ENCODE measurements at places on chromosomes 5 and 9.

GRCh38 chr5:3237276-3237868 is 358.3 kb upstream of the IRX1 start:
- DNase-seq, result no peak

DNA sequence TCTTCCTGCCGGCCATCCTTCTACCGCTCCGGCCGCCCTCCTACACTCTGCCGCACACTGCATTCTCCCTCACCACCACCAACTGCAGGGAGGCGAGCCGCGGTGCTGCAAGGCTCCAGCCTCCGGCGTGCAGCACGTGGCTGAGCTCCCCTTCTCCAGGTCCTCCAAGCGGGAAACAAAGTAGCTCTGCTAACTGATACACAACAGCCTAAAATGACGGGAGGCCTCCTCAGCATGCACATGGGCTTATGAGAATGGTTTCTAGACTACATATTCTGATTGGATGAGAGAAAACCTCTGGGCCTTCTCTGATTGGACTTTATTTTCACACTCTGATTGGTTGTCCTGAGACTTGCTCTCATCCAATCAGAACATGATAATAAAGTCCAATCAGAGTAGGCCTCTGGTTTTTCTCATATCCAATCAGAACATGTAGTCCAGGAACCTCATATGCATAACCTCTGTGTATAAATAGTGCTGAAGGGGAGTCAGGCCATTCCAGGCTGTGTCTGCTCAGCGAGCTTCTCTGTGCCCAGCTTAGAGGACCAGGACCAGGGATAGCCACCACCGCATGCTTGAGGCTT is 27.0 kb upstream of the ZNF354B start:
- no peak for DNase-seq

- DNase-seq, result no peak
Measured at GRCh38 chr5:158599157-158599556, 500.6 kb downstream of the EBF1 start.

DNA sequence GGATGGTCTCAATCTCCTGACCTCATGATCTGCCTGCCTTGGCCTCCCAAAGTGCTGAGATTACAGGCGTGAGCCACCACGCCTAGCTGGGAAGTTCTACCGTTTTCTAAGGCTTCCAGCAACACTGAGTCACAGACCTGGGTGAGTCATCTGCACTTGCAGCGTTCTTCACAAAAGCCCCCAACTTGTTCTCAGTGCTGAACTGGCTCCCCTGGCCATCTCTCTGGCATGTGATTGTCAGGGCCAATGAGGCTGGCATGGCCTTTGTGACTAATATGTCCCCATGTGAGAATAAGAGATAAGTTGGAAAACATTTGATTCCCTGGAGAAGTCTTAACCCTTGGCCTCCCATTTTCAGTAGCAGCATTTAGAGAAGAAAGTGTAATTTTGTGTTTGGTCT is 124.4 kb downstream of the WDR41 start:
- DNase-seq, result no peak

DNA sequence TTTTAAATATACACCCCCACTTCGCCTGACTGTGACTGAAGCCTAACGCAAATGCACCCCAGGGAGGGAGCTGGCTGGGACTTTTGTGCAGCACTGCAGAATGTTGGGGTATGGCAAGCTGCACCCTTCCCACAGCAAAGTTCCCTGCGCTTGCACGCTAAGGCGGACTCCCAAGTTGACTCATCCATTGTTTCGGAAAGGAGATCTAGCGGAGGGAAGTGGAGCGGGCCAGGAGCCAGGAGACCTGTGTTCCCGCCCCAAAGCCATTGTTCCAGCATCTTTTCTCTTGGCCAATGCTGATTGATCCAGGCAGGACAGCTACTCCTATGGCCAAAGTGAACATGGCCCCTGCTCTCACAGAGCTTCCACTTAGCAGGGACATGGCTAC is 202.9 kb downstream of the AOPEP start:
- DNase-seq, result no peak

DNA sequence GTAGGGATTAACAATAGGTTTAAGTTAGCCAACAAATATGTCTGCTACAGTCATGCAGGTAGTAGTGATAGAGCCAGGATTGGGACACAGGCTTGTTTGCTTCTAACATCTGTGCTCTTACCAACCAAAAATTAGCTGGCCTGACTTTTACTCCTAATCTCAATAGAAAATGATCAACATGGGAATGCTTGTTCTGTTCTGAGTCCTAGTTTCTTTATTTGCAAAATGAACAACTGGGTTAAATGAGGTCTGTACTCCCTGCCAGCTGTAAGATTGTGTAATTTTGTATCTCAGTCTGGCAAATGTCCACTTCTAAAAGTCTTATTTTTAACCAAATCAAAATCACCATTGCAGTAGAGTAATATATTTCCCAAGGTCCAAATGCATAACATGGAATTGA is 216.8 kb downstream of the NMUR2 start:
- no peak for DNase-seq

DNA sequence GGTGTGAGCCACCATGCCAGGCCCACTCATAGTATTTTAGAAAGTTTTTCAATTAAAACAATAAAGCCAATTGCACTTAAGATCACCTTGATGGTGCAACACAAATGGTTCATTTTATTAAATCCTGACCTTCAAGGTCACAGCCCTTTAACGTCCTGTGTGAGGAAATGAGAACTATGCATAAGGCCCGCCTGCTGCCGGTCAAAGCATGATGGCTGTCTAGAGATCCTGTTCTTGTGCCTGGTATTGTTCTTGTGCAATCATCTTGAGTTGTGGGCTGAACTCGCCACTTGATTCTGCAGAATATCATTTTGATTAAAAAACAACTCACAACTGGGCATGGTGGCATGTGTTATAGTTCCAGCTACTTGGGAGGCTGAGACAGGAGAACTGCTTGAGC is 43.6 kb upstream of the FBXW11 start:
- DNase-seq, result no peak

DNA sequence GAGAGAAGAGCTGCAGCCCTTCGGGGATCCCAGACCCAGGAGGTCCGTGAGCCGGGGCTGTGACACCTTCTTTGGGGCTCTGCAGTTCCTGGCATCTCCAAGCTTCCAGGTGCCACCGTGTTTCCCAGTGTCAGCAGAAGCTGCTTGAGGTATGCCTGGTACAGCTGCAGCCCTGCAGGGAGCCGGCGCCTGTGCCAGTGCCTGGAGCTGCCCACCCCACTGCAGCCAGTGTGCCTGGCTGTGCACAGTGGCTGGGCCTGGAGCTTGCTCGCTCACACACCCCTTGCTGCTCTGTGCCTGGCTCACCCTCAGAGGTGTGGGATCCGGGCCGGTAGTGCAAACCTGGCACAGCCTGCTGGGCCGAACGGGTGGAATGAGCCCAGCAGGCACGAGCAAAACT is 65.5 kb downstream of the NACC2 start:
- DNase-seq, result no peak

GRCh38 chr5:13816126-13816525 is 128.4 kb downstream of the DNAH5 start:
- DNase-seq, result no peak

DNA sequence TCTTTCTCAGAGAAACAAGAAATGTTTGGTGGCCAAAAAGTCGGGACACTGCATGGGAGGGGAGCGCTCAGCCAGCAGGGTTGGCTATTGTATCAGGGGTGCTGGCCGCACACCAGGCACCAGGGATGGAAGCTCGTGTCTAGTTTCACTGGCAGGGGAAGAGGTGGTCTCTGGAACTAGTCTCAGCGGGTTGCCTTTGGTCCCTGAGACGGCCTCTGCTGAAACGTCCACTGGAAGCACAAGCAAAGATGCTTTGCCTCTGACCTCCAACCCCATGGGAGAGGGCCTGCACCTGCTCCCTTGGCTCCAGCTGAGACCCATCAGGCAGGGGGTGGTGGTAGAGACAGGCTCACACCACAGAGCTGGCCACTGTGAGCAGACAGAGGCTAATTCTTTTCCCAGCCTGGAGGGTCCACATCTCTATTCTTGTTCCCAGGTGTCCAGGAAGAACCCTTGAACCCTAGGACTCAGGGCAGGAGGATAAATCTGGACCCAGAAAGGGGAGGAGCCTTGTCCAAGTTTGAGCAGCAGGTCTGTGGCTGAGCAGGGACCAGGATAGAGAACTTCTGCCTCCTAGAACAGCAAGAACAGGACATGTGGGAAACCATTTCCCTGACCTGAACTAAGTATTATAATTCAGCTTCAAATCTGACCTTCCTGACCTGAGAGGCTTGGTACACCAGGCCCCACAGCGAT is 102.6 kb downstream of the RGS3 start:
- DNase-seq, result no peak

GRCh38 chr5:172573986-172574870 is 66.8 kb upstream of the NEURL1B start:
- no peak for DNase-seq

DNA sequence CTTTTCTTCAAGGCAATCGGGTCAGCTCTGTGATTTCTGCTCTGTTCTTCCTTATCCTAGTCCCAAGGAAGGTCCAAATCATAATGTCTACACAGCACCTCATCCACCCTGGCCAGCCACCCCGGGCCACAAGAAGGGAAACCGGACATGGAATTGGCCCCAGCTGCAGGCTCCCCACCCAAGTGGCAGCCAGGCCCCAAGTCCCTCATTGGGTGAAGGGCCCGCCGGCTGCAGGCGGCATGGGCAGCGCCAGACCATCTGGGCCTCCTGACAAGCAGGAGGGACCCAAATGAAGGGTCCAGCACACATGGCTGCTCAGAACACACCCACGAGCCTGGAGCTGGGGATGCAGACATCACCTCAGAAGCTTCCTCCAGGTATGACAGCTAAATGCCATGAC is 33.7 kb downstream of the BICD2 start:
- no peak for DNase-seq

DNA sequence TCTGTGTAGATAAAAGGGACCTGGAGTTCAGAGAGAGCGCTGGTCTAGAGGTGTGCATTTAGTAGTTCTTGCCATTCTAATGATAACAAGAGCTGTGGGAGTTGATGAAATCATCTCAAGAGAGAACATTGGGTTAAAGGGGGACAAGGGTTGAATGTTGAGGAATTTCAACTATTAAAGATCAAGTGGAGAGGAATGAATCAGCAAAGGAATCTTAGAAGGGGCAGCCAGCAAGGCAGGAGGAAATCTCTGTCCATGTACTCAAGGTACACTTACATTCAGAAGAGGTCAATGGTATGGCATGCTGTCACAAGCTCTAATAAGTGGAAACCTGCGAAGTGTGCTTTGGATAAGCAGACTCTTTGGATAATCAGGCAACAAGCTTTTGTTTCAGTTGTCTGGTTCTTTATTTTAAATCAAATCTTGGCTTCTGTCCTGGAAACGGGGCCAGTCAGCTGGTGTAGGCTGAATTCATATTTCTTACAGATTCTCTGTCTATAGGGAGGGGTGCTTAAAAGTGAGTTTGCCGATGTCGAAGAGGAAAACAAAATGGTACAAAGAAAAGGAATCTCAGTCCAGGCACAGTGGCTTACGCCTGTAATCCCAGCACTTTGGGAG is 320.5 kb upstream of the CD180 start:
- peak; percentile 19 for DNase-seq

GRCh38 chr5:133967698-133968203 is 674 bp downstream of the C5orf15 start:
- no peak for DNase-seq

Data from fibroblast of skin of left biceps (primary cell).